ENCODE measurements at places on chromosomes 12 and 14.

DNA sequence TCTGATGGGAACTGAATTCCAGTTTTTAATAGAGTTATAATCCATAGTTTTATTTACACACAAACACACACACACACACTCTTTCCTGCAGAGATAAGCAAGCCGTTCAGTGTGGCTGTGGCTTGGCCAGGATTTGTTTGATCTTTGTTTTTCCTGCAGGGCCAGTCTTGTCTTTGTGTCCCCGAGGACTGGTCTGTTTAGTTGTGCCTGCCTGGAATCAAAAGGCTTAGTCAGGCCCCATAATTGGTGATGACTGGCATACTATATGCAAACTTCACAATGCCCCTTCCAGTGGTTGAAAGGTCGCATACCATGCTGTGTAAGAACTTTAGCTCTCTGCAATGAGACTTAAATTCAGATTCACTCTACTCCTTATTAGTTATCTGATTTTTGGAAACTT lies 26.0 kb downstream of the WBP11 start:
- DNase-seq, result no peak

DNA sequence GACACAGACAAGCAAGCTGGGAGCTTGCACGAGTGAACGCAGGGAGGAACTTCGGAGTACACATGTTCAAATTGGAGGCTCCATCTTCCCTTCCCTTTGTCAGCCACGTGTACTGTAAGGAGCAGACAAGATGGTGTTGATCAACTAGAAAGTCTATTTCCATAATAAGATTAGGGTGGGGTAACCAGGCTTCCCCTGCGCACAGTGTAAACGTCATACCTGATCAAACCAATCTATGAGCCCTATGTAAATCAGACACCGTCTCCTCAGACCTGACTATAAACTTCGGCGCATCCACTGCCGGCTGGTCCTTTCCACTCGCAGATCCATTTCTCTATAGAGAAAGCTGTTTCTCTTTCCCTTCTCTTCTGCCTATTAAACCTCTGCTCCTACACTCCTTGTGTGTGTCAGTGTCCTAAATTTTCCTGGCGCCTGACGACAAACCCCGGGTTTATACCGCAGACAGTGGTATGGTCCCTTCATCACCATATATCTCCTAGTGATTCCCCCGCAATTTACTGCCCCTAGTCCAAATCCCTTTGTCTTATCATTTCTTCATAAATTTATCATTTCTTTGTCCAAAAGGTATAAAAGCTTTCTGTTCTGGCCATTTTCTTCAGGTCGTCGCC lies 7.5 kb upstream of the ETFBKMT start:
- no peak for DNase-seq

DNA sequence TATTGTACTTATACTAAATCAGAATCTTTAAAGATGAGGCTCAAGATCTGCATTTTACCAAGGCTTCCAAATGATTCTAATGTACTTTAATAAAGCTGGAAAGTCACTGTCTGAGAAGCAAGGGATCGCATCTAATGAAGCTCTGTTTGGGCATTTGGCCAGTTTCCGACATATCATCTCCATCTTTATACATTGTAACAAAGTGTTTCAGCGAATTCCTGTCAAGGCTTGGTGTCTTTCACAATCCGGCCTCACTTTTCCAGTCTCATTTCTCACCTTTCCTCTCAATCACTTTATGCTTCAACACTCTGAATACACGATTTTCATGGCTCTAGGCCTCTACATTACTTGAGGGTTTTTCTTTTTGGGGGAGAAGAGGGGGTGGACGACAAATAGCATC lies 27.5 kb upstream of the INSM2 start:
- DNase-seq, result no peak

DNA sequence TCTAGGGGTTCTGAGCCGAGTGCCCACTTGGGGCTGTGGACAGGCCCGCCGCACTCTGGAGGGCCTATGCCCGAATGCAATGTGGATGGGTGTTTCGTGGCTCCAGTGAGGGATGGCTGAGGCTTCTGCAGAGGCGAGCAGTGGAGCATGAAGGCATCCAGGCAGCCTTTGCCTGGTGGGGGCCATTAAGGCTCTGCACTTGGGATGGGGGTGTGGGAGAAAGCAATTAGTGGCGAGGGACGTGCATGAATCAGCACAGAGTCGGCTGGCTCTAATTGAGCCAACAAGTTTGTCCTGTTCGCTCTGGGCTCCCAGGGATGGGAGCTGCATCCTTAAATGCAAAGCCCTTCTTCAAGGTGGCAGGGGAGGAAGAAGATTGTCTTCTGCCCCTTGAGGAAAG lies 346.9 kb upstream of the FKBP4 start:
- DNase-seq, result no peak

DNA sequence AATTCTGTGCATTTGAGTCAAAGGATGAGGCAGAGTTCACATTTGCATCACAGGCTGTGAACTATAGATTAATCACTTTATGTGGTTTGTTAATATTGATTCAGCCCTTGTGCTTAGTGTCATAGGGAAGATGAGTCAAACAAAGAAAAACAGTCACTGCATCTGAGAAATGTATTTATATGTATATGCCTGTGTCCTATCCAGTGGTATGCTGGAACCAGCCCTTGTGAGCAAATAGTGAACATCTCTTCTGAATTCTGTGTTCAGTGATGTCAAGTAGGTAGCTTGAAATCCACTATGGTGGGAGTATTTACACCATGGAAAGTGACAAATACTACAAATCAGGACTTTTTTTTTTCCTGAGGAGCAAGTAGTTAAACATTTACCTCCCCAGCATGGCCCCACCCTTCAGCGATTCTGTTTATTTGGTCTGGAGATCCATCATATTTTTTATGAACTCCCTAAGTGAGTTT lies 128.5 kb downstream of the HMGA2 start:
- no peak for DNase-seq

- DNase-seq, result no peak
Observed at GRCh38 chr12:20132818-20133217, 235.5 kb upstream of the PDE3A start.

DNA sequence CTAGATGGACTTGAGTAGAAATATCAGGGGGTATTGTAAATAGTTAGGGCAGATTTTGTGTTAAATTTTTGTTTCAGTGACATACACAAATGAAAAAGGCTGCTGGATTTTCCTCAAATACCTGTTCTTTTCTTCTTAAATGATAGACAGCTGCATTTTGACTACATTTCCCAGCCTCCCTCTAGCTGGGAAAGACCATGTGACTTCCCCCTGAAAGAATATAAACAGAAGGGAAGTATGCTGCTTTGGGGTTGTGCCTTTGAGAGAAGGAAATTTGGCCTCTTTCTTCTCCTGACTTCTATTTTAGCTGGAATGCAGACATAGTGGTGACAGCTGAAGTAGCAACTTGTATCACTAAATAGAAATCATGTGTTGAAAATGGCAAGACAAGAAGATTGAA lies 476.1 kb upstream of the SYT1 start:
- no peak for DNase-seq

GRCh38 chr14:99602054-99602787 lies 1.8 kb downstream of the CCDC85C start:
- no peak for DNase-seq

- no peak for DNase-seq
Observed at GRCh38 chr14:29671034-29671433, 256.6 kb downstream of the PRKD1 start.

DNA sequence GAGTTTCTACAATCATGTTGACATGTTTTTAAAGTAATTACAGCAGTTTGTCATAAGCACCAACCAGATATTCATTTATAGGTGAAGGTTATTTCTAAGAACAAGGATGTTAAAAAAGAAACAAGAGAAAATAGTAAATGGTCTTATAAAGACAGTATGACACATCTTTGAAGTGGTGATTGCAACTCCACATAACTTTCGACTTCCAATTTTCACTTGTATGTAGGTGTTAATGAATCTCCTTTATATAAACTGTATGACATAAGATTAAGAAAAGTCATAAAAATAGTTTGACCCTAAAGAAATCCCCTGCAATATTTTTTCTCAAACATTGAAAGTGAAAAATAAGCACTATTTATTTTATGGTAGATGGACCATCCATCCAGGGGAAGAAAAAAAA lies 144.8 kb upstream of the PTPRQ start:
- DNase-seq, result no peak

DNA sequence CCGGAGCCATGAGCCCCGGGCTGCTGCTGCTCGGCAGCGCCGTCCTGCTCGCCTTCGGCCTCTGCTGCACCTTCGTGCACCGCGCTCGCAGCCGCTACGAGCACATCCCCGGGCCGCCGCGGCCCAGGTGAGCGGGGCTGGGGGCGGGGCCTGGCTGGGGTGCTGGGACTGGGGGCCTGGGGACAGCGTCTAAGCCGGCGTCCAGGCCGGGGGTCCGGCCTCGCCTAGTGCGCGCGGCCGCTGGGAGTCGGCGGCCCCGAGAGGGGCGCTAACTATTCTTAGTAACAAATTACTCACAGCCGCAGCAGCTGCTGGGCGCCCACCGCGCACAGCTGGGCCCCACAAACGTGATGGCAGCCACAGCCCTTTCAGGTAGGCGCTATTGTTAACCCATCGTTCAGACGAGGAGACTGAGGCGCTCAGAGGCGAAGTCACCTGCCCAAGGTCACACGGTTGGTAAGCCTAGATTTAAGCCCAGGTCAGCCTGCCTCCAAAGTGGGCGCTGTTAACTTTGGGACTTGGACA lies 374 bp downstream of the CYP46A1 start:
- DNase-seq, result no peak

- no peak for DNase-seq
Observed at GRCh38 chr12:75269209-75269608, 59.6 kb upstream of the KCNC2 start.

DNA sequence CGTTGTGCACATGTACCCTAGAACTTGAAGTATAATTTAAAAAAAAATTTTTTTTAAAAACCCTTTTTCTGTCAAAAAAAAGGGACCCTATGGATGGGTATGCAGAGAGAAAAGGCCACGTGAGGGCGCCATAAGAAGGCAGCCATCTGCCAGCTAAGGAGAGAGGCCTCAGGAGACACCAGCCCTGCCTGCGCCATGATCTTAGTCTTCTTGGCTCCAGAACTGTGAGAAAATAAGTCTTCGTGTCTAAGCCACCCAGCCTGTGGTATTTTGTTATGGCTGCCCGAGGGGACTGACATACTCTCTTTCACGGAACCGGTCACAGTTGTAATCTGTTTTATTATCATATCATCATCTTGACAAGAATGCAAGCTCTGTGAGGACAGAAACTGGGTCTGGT lies 174.8 kb downstream of the EFCAB11 start:
- no peak for DNase-seq

- no peak for DNase-seq
Observed at GRCh38 chr14:75640876-75641275, 19.8 kb downstream of the ERG28 start.

DNA sequence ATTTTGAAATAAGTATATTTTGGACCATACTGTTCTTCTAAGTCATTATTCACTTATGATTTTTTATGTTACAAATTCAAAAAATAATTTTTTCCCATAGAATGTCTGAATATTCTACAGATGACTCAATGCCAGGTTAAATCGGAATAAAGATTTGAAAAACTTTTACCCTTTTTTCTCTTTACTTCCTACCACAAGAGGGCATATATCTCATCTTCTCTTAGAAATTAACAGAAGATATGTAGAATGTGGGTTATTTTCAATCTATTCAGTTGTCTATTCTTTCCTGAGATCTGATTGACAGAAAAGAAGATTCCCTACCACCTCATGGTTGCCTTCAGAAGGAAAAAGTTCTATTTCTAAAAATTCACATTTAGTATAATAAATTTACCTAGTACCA lies 53.0 kb upstream of the KITLG start:
- no peak for DNase-seq

- no peak for DNase-seq
Observed at GRCh38 chr12:121089031-121089812, 43.5 kb upstream of the P2RX7 start.

- DNase-seq, result no peak
Observed at GRCh38 chr12:130813949-130814348, 25.1 kb downstream of the STX2 start.

DNA sequence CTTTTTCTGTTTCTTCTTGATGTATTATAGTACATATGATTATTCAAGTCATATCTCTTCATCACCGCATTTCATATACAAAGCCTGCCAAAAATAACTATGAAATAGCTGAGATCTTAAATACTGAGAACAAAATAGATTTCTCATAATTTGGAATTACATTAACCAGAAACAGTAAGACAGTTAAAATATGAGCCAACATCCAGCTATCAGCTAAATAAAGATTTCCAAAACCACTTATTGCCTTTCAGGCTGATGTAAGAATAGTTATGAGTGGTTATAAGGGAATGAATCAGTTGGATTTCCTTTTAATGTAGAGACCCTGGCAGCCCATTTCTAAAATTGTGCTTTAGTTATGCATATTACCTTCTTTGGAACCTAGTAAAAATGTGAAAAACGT lies 47.4 kb downstream of the TMEM117 start:
- DNase-seq, result no peak

DNA sequence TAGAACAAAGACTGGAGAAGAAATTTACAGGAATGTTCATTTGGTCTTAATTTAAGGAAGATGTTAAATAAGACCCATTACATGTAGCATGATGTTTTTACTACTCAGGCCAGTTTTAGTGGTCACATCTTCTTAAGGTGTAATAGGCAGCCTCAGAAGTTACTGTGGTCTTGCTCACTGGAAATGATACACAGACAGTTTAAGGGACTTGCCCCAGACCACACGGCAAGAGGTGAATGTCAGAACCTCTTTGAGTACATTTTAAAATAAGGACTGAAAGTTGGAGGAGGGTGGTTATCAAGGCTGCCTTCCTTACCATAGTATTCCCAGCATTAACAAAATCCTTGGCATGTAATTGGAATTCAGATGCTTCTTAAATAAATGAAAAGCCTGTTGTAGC lies 37.9 kb downstream of the LRRK2 start:
- DNase-seq, result peak; percentile 24

DNA sequence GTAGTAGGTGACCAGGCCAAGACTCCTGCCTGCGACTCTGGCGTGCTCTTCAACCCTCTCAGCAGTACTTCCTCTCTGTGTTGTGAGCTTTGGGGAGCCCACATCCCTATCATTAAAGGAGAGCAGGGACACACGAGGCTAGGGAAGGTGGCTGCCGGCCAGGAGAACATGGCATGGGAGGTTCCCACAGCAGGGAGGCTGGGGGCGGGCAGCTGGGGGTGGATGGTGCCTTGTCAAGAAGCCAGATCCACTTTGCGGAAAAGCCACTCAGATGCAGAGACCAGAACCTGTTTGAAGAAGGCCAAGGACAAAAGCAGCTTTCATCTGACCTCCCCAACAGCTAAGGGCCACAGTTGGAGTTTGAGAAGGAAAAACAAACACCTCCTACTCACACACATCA lies 198.6 kb downstream of the BCL11B start:
- DNase-seq, result no peak
